Psoas muscle (tissue), 8 donors: ENCODE measurements at places on chromosomes 6 and 20. TPM values are rescaled to one million over a fixed set of nuclear protein-coding genes. Genes with fewer than 3 reads are reported as not detected.

The ATG5 gene
- total RNA-seq = 22.1 TPM

The RNF217 gene
- total RNA-seq = 22.5 TPM

GRCh38 chr20:56043227-56043626, 37.9 kb upstream of the CBLN4 start:
- H3K36me3 ChIP-seq = no peaks in the 10 kb centered on the region
- H3K27ac ChIP-seq = no peak overlapping the region
- no peaks in the 10 kb centered on the region for H3K4me1 ChIP-seq
- no peak for DNase-seq

The ZBP1 gene
- not detected for total RNA-seq
